ENCODE measurements at places on chromosomes 2 and 18.

DNA sequence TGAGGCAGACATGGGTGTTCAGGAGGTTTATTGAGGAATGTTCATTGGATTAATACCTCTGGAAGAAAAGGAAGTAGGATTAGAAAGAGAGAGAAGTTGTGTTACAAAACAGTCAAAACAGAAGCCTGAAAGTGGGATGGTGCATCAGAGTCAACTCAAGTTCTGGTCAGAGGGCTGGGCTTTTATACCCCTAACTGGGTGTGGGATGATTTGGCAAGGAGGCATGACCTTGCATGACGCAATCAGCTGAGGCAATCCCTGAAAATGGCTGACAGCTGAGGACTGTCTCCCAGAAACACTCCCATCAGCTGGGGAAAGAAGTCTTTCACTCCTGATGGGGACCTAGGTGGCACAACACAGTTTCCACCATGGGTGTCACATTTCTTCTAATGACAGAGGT, 818.2 kb downstream of the SATB2 start:
- DNase-seq = no peak

GRCh38 chr2:143429932-143430679, 300.9 kb downstream of the ARHGAP15 start:
- DNase-seq = peak; percentile 26

- no peak for DNase-seq
Measured at GRCh38 chr2:120262150-120262549, 9.5 kb downstream of the RALB start.

GRCh38 chr2:85353876-85354285, 447 bp downstream of the RETSAT start:
- DNase-seq = peak; percentile 4

DNA sequence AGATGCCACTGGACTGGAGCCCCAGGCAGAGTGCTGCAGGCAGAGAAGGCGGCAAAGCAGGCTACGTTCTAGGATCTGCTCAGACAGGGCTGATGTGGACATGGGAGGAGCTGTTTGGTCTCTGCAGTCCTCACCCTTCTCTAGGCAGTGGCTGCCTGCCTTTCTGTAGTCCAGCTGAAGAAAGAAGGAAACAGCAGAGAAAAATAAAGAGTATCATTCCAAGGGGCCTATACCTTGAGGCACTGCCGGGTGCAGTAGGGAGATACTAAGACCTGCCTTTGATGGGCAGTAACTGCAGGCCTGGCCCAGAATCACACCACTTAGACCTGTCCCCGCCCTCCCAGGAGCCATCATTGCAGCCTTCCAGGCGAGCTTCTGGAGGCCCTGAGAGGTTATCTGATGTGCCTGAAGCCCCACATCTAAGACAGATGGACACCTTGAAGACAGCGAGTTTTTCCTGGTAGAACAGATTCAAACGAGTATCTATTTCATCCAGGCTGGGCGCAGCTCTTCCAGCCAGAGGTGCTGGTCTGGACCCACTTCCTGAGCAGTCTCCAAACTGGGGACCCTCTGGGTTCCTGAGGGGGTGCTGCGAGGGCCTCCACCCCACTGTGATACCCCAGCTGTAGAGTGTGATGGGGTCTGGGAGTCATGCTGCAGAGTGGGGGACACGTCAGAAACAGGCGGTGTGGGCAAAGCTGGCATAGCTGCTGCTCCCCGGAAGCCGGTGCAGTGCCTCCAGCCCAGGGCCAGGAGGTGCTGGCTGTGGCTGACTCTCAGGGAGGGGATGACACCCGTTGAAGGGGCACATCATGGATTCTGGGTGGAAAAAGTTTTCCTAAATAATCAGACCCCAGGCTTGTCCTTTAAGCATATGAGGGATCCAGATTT, 87.3 kb upstream of the OTOS start:
- DNase-seq = no peak

GRCh38 chr2:61660511-61661388, 122.6 kb upstream of the XPO1 start:
- no peak for DNase-seq

GRCh38 chr2:214451516-214452275, 40.8 kb downstream of the VWC2L start:
- no peak for DNase-seq

DNA sequence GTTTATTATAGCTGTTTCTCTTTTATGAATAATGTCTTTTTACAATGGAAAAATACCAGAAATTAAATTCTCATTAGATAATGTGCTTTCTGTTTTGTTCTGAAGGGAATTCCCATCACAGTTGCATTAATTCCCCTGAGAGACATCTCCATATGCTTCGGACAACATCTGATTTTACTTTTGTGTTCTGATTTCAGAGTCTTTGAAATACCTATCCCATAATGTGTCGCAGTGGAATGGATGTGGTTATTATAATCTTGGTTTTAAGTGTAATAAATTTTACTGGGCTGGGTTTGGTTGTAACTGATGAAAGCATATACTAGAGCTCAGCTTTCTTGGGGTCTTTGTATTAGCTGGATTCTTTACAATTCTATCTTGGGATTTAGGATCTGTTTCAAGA, 12.5 kb downstream of the SPTBN1 start:
- peak; percentile 93 for DNase-seq

DNA sequence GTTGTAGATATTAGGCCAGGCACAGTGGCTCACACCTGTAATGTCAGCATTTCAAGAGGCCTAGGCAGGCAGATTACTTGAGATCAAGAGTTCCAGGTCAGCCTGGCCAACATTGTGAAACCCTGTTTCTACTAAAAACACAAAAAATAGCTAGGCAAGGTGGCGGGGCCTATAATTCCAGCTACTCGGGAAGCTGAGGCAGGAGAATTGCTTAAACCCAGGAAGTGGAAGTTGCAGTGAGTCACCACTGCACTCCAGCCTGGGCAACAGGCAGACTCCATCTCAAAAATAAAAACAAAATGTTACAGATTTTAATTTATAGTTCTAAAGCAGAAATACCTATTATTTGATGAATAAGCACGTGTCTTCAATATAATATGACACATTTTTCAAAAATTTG, 65.6 kb upstream of the UBXN4 start:
- DNase-seq = peak; percentile 1

- no peak for DNase-seq
Measured at GRCh38 chr2:154698721-154699574, 453 bp downstream of the KCNJ3 start.

- DNase-seq = peak; percentile 7
Measured at GRCh38 chr2:61371027-61371426, 99.9 kb downstream of the USP34 start.

GRCh38 chr2:51722311-51722710, 690.4 kb upstream of the NRXN1 start:
- peak; percentile 70 for DNase-seq

DNA sequence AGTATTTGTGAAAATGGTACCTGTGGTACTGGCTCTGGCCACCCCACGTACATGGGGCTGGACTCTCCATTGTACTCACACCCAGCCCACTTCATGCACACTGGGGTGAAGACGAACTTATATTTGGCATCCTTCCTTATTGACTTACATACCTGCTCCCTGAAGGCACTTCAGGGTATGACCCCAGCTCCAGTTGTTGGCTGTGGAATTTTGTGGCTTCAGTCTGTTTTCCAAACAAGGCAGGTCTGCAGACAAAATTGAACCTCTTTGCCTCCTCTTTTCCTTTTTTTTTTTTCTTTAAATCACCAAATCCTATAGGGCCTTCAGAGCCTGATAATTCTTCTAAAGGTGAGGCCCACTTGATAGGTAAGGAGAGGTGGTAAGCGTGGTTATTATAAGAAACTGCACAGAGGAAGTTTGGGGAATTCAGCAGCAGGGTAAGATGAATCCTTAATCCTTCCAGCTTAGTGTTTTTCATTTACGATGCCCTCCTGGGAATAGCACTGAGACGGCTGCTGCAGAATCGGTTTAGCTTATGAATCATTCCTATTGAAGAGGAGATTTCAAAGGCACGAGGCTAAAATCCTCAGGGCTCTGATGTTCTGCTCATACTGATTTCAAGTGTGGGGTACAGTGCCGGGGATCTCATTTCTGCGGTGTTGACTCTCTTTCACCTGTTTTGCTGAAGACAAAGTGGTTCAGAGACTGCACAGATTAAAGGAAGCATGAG, 55.2 kb downstream of the KIF5C start:
- peak; percentile 44 for DNase-seq

GRCh38 chr2:127604986-127605385, 41.0 kb upstream of the GPR17 start:
- no peak for DNase-seq

- DNase-seq = no peak
Measured at GRCh38 chr2:49033394-49034185, 120.7 kb downstream of the FSHR start.

- DNase-seq = peak; percentile 56
Measured at GRCh38 chr18:12049978-12050811, 43.4 kb upstream of the ANKRD62 start.

- no peak for DNase-seq
Measured at GRCh38 chr2:232878855-232879617, 9.0 kb downstream of the SNORC start.

DNA sequence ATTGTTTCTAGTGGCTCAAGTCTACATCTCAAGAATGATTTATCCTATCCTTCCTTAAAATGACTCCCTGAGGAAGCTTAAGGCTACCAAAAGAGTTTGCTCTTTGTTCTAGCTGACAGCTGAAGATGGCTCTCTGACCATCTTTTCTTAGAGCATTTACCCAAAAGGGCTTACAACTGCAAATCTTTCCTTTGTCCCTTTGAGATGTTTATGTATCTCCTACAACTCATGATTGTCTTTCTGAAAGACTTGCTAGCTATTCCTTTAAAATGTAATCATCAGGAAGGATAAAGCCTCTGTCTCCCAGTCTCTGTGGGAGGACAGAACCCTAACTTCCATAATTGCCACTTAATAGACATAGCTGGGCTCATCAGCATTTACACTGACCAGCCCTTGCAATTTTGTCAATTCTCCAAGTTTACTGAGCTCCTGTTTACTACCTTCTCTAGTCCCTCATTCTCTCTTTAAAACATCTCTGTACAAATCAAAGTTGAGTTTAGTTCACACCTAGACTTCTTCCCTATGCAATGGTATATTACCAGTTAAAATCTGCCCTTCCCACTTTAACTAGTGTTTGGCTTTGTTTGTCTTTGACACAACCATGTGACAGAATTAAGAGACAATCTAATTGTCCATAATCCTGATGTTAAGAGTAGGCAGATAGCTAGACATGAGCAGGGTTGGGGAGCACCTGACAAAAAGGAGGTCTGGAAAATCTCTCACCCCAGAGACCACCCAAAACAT, 188.2 kb downstream of the PTH2R start:
- DNase-seq = no peak

DNA sequence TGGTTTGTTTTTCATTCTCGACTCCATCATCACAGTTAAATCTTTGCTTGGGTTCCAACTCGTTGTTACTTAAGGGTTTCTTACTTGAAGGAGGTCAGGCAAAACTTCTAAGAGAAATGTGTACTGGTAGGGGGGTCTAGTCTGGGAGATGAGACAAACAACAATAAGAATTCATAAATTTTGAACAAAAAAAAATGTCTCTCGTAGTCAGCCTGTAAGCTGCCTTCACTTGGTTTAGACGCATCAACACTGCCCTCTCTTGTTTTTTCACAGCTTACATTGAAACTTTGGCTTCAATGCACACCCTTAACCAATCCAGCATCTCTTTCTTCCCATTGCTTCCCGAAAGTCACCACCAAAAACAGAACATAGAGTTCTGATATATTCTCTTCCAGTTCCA, 576.4 kb upstream of the PIK3C3 start:
- peak; percentile 65 for DNase-seq

GRCh38 chr2:9199716-9200632, 6.6 kb upstream of the ASAP2 start:
- DNase-seq = peak; percentile 46

- DNase-seq = peak; percentile 62
Measured at GRCh38 chr2:197931661-197932312, 127.4 kb downstream of the PLCL1 start.

GRCh38 chr2:457792-458424, 170.0 kb upstream of the ALKAL2 start:
- DNase-seq = no peak

DNA sequence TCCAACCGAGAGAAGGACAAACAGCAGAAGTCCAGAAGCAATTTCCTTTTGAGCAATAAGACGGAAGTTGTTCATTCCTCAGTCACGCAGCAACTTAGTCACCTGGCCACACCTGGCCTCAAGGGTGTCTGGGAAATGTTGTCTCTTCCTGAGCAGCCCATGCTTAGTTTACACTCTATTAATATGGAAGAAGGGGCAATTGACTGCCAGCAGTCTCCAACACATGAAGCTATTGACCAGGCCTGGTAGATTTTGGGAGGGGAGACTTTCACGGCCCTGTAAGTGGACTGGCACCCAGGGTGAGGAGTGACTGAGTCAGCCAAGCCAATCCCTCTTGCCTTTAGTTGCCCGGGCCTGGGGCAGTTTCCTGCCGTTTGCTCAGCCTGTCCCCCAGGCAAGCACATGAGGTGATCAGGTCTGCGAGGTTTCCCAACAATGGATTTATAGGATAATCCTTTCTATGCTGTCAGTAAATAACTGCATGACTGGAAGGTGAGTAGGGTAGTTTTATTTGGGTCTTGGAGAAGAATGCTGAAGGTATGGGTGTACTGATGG, 43.8 kb upstream of the PPP4R1 start:
- DNase-seq = no peak

DNA sequence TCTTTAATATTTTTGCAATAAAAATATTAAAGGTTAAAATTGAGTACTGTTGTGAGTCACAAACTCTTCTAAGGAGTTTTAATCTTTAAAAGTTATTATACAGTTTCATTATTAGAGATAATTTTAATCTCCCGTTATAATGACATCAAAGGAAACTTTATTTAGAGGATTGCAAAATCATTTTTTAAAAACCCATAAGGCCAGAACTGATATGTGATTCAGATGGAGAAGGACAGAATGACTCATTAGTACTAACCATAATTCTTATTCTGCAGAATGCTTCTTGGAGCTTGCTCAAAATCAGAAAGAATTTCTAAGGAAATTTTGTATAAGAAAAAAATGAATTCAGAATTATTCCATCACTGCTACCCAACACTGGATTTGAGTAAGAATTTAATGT, 12.5 kb upstream of the HNRNPLL start:
- peak; percentile 41 for DNase-seq

GRCh38 chr2:43507137-43507536, 88.7 kb downstream of the THADA start:
- DNase-seq = no peak

DNA sequence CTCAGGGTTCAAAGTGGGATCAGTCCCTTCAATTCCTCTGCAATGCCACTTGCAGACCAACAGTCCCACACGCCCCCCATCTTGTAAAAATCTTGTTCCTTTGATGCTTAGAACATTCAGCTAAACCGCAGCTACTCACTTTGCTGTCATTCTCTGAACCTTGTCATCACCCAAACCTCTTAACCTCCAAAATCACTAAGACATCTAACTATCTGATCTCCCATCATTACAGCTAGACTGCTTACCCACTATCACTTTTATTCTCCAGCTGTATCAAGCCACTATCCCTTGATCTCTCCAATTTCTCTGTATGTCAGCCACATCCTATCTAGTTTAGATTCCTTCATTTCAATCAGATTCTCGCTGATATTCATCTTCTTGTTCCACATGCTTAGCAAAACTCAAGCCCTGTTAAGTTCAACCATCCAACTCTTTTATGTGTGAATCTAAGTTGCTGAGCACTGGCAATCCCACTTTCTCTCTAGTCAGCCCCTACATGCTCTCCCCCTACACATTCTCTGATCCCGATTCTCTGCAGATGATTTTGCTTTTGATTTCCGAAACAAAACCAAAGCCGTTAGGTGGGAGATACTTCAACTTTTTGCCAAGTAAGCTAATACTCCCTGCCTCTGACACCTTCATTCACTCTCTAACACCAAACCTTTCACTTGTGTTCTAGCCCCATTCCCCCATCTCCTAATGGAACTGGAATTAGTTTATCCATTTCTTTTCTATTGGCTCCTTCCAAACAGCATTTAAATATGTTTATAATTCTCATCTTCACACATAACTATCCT, 4.6 kb downstream of the GTF3C2 start:
- no peak for DNase-seq

- no peak for DNase-seq
Measured at GRCh38 chr2:159555651-159556392, 60.5 kb downstream of the BAZ2B start.

Measured in fibroblast of skin of right biceps (primary cell).